GM13976 (cell line): ENCODE measurements at places on chromosomes 1 and 21.
A peak's percentile ranks its signal among the peaks of the same experiment; 100 is the strongest.

GRCh38 chr1:112676543-112676942 lies 2.1 kb downstream of the MOV10 start:
- no peak for DNase-seq

- DNase-seq: no peak
Measured at GRCh38 chr1:2463396-2463795, 12.7 kb upstream of the PLCH2 start.

DNA sequence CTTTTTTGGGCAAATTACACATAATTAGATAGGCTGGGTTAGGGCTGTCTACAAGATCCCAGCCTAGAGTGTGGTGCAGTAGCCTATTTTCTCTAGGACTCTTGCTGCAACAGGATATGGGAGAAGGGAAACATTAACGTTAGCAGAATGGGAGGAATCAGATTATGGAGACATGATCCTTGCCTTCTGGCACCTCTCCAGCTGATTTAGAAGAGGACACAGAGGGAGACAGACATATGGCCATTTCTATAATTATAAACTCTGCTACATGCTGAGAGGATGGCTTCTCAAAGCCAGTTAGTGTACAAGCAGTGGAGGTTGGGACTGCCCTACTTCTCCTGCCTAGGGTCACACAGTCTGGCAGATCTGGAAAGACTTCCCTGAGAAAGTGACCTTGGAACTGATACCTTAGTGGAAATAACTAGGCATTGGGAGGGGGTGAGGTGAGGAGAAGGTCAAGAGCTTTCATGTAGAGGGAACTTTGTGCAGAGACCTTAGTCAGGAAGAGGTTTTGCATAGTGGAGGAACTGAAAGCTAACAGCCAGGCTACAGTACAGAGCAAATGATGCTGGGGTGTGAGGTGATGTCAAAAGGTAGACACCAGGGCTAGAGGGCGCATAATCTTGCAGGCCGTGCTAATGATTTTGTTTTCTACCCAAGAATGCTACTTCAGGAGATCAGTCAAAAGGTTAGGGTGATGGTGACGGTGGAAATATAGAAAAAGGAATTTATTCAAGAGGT lies 1.2 kb upstream of the CD1D start:
- peak; percentile 78 for DNase-seq

DNA sequence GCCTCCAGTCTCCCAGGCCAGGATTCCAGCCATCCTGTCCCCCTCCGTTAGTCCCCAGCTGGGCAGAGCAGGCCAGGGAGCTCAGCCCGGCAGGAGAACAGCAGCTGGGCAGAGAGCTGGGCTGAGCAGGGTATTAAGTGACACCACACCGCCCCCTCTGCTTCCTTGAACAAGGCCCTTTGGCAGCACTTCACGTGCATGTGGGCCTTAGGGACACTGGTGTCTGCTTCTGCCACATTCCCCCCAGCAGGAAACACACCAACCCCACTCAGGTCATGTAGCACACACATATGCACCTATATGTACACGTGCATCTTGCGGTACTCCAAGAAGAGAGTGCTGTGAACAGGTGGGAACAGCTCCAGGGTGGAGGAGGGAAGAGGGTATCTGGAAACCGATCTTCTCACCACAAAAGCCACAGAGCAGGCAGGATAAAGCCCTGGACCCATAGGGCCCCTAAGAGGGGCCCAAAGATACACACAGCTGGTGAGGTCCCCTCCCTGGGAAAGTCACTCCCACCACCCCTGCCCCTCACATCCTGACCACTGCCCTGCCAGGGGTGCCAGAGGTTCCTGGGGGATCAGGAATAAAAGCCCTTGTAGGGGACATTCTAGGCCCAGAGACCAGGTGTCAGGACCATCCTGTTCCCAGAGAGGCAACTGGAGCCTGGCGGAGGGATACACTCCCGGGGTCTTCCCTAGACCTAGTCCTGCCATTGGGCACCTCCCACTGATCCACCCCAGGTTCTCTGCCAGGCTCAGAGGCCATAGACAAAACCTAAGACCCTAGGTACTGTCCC lies 4.5 kb downstream of the EPHA2 start:
- no peak for DNase-seq

- DNase-seq: peak; percentile 13
Measured at GRCh38 chr1:118563981-118564951, 379.2 kb upstream of the SPAG17 start.

GRCh38 chr1:55775007-55775406 lies 559.8 kb upstream of the USP24 start:
- DNase-seq: no peak

- DNase-seq: no peak
Measured at GRCh38 chr1:169090308-169090899, 16.1 kb upstream of the ATP1B1 start.

DNA sequence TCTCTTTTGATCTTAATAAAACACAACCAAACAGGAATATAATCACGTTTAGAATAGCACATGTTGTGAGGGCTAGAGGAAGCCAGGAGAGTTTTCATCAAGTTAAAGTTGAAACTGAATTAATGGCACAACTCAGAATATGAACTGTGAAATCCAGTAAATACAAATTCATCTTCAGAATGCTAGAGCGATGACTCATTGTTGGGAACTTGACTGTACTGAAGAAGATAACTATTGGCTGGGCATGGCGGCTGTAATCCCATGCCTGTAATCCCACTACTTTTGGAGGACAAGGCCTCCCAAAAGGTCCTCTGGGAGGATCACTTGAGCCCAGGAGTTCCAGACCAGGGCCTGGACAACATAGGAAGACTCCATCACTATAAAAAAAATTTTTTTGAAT lies 8.8 kb downstream of the SYF2 start:
- no peak for DNase-seq

DNA sequence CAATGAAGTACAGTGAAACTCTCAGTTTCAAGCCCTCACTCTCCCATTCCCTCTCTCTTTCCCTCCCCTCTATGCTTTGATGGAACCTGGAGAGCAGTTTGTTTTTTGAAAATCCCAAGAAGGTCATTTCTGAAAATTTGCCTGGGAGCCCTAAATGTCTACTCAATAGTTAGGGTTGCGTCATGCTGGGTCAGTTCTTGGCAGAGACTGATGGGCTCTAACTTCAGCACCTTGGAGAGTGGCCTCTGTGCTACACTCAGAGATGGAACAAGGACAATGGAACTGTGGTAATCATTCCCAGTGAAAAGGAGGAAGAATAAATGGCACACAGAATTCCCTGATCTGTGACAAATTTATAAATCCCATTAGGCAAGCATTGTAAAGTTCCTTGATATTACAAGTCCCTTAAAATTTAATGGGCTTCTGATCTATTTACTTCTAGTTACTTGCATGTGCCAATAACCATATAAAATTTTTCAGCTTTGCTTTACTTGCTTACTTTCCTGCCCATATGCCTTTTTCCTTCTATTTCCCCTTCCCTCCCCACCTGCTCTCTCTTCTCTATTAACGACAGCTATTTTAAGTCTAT lies 182.9 kb upstream of the KCND3 start:
- no peak for DNase-seq

- no peak for DNase-seq
Measured at GRCh38 chr1:213984387-213985208, 3.2 kb upstream of the PROX1 start.

GRCh38 chr1:119731741-119732430 lies 20.2 kb downstream of the PHGDH start:
- no peak for DNase-seq

- no peak for DNase-seq
Measured at GRCh38 chr1:193919827-193920226, 733.4 kb upstream of the B3GALT2 start.

DNA sequence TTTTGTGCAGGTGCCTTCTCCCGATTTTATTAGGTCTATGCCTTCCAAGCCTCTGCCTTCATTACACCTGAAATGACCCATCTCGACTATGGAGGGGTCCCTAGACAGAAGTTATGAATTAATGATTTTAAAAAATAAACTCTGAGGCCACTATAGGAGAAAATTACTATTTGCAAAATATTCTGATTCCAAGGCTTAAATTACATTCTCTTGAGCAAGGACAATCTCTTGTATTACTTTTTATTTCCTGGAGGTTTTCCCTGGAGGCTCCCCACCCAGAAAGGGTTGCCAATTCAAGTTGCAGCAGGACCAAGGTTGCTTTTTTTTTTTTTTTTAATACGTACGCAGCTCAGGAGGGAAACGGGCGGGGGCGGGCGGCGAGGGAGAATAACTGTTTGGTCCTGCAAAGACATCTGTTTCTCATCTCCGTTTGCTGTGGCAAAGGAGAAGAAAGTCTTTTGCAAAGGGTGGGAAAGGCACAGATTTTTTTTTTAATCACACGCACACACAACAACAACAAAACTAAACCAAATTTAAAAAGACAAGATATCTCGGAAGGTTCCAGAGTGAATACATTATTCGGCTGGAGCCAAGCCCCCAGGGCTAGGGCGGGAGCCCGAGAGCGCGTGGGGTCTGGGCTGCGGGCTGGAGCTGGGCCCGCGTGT lies 618 bp upstream of the SERTAD4 start:
- DNase-seq: no peak

- no peak for DNase-seq
Measured at GRCh38 chr1:243605604-243606003, 244.4 kb downstream of the AKT3 start.

DNA sequence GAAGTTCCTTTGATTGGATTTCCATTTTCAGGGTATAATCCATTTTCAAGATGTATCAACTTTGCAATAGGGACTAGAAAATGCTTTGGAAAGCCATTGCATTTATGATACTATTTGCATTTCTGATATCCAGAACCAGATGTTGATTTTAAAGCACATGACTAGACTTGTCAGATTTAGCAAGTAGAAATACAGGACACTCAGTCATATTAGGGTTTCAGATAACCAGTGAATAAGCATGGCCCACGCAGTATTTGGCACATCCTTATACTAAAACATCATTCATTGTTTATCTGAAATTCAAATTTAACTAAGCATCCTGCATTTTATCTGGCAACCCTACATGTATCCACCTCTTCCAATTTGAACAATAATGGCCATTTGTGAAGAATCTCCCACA lies 113.3 kb upstream of the DPT start:
- DNase-seq: no peak

DNA sequence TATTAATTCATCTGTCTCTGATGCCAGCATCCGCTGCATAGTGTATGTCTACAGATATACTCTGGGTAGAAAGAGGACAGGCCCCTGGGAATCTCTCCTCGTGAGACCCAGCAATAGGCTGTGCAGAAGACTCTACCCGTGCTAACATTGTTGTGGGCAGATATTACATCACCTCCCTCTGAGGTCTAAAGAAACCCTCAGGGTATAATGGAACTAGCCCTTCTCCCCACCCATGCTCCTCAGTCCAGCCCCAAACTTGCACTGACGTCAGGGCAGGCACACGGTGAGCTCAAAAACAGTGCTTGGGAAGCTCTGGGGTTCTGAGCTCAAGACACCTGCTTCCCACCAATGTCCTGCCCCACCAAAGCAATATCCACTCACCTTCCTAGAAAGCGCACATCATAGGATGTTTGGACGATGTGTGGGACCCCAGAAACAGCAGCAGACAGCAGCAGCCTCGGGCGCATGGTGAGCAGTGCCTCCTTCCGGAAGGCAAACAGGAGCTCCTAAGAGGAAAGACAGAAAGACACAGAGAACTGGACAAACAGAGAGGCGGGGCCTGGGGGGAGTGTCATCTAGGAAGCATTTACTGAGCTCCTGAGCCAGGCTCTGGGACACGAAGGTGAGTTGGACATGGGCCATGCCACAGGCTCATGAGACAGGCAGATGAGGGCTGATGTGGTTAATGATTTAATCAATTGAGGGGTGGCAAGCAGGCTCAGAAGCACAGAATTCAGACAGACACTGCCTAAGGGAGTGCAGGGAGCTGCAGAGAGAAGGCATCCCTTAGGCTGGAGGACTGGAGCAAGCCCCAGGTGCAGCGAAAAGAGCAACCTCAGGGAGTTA lies 4.8 kb downstream of the OVGP1 start:
- DNase-seq: no peak

DNA sequence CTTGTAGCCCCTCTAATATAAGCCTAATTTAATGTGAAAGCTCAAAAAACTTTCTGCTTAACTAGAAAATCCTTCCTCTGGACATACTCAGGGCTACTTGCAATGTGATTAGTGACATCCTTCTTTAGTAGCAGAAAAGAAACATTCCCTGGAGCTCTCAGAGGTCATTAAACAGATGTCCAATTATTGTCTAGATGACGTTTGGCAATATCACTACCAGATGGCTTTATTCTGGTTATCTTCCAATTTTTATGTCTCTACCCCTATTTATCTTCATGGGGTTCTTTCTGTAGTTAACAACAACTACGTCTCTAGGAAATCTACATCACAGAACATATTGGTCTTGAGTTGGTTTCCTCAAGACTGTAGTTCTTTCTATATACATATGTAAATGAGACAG lies 44.2 kb downstream of the CTH start:
- no peak for DNase-seq

GRCh38 chr1:94608142-94608851 lies 66.7 kb upstream of the F3 start:
- DNase-seq: no peak

DNA sequence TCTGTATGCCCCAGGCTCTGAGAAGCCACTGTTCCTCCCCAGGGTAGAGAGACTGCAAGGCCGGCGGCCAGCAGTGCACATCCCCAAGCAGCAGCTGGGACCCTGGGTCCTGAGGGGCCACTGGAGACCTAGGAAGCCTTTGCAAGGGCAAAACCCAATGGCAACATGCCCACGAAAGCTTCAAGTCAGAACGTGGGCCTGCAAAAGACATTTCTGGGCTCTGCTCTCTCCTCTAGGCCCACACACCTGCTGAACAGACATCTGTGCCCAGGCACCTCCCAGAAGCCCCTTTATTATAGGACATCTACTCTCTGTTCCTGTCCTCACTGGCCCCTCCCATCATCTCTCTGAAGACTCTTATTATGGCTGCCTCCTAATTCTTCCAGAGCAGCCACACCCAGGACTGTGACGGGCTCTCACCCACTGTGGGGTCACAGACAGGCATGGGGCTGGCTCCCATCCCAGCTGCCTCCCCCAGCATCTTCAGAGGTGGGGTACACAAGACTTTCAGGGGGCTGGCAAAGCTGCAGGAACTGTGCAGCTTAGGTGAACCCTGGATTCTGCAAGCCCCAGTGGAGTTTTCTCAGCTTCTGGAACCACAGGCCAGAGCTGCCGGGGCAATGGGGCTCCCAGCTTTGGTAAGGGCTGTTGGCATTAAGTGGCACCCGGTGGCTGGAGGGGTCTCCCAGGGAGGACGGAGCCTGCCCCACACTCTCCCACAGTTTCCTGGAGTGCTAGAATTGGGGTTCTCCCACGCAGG lies 12.6 kb downstream of the TRIM11 start:
- DNase-seq: no peak

DNA sequence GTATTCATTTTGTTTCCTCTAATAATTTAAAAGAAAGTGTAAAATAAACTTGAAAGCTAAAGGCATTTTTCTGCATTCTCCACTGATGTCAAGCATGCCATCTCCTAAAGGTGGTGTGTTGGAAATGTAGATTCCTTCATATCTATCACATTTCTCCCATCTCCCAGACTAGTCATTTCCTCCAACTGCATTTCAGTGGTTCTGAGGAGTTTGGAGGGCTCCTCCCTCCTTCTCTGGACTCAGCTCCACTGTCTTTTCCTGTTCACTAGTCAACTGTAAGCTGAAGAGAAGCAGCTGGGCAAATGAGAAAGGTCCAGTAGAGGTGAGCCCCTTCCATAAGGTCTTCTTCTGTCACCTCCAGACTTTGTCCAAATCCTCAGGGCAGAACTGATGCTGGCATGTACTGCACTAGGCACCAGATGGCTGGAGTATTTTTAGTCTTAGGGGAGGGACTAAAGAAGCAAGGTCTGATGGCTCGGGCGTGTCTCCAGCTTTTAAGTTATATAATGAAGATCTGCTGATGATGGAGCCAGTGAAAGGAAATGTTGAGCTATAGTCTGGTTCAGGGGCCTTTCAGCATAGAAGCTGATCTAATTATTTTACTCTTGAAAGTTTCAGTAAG lies 186.1 kb downstream of the NTNG1 start:
- no peak for DNase-seq
